ENCODE measurements at places on chromosomes 3 and 15. TPM values are rescaled to one million over a fixed set of nuclear protein-coding genes. Genes with fewer than 3 reads are reported as not detected.

DNA sequence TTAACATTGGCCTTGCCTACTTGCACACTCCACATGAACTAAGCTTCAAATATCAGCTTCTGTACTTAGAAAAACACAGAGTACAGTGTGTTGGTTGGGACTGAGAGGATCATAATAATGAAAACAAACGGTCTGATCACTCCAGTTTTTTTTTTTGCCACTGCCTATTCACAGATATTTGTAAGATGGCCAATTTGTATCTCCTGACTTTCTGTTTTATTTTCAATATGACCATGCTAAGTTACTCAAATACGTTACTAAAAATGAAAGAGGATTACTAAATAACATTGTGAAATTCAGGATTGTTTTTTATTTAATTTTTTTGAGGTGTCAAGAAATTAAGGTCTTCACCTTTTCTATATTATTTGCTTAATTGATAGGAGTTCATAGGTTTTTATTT lies 595.1 kb downstream of the TUSC7 start:
- H3K27me3 ChIP-seq: no peaks in the 10 kb centered on the region
- no peak overlapping the region for H3K4me3 ChIP-seq
- DNase-seq: no peak
- H3K36me3 ChIP-seq: no peaks in the 10 kb centered on the region

GRCh38 chr15:95208988-95209387 lies 977.6 kb downstream of the MCTP2 start:
- H3K27me3 ChIP-seq: no peaks in the 10 kb centered on the region
- no peak overlapping the region for H3K27ac ChIP-seq
- H3K36me3 ChIP-seq: peaks cover 4% of the 10 kb centered on the region
- H3K4me1 ChIP-seq: no peaks in the 10 kb centered on the region
- H3K4me3 ChIP-seq: no peak overlapping the region
- no peak for DNase-seq

- peaks cover 3% of the 10 kb centered on the region for H3K27me3 ChIP-seq
- H3K36me3 ChIP-seq: peaks cover 38% of the 10 kb centered on the region
- H3K4me1 ChIP-seq: peaks cover 12% of the 10 kb centered on the region
- no peak overlapping the region for H3K4me3 ChIP-seq
Observed at GRCh38 chr3:58095603-58096138, 87.4 kb downstream of the FLNB start.

GRCh38 chr3:55322638-55323037 lies 164.5 kb downstream of the WNT5A start:
- DNase-seq: no peak
- H3K4me3 ChIP-seq: no peak overlapping the region
- H3K36me3 ChIP-seq: no peaks in the 10 kb centered on the region
- H3K27ac ChIP-seq: no peak overlapping the region
- H3K27me3 ChIP-seq: no peaks in the 10 kb centered on the region
- H3K4me1 ChIP-seq: peaks cover 3% of the 10 kb centered on the region

GRCh38 chr3:31728403-31728802 lies 195.7 kb downstream of the STT3B start:
- no peak overlapping the region for H3K4me3 ChIP-seq
- no peak overlapping the region for H3K27ac ChIP-seq
- peaks cover 5% of the 10 kb centered on the region for H3K36me3 ChIP-seq
- no peaks in the 10 kb centered on the region for H3K27me3 ChIP-seq
- DNase-seq: no peak
- peaks cover 4% of the 10 kb centered on the region for H3K4me1 ChIP-seq

DNA sequence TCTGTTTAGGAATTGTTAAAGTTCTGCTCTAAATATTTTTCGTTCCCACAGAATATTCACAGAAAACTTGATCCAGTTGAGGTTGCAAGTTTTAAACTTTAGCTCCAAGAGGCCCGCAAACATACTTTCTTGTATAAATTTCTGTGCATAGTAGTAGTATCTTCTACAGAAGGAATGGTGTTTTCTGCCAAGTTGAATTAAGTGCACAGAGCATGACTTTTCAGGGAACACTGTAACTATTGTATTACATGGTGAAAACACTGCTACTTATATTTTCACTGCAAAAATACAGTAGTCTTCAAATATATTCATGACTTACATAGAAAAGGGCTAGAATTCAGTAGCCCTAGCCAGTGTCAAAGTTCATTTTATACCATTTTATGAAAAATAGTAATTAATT lies 67.0 kb downstream of the SUCNR1 start:
- no peak for DNase-seq
- H3K27ac ChIP-seq: no peak overlapping the region
- H3K27me3 ChIP-seq: no peaks in the 10 kb centered on the region
- H3K36me3 ChIP-seq: no peaks in the 10 kb centered on the region

Gene IL20RB
- total RNA-seq: 2.9 TPM

Gene SNX22
- total RNA-seq: 0.41 TPM

Gene COL8A1
- total RNA-seq: 5.6 TPM

Data from endothelial cell (in vitro differentiated cells).